ENCODE measurements at places on chromosomes 12 and 14. TPM values are rescaled to one million over a fixed set of nuclear protein-coding genes. Genes with fewer than 3 reads are reported as not detected.

HOTAIR gene
- 3.6 TPM for polyA plus RNA-seq

RIN3 gene
- 6.9 TPM for polyA plus RNA-seq

KRT2 gene
- polyA plus RNA-seq = not detected

CCNB1IP1 gene
- 105 TPM for polyA plus RNA-seq

NPAS3 gene
- polyA plus RNA-seq = 8.7 TPM

KCNA5 gene
- polyA plus RNA-seq = 1.6 TPM

A2M gene
- polyA plus RNA-seq = 222 TPM

ZBTB42 gene
- polyA plus RNA-seq = 5.4 TPM

DCAF11 gene
- polyA plus RNA-seq = 82.2 TPM
